ENCODE measurements at places on chromosomes 2 and 18. TPM values are rescaled to one million over a fixed set of nuclear protein-coding genes. Genes with fewer than 3 reads are reported as not detected.

- no peak for DNase-seq
Measured at GRCh38 chr2:13193075-13193474, 476.3 kb downstream of the TRIB2 start.

The FBXO36 gene
- total RNA-seq, result 1.2 TPM

GRCh38 chr2:104708967-104709366 is 144.9 kb upstream of the POU3F3 start:
- DNase-seq, result no peak

GRCh38 chr2:41764919-41765318 is 282.9 kb upstream of the PKDCC start:
- no peak for DNase-seq

GRCh38 chr2:113791697-113792590 is 35.5 kb upstream of the SLC35F5 start:
- no peak for DNase-seq

DNA sequence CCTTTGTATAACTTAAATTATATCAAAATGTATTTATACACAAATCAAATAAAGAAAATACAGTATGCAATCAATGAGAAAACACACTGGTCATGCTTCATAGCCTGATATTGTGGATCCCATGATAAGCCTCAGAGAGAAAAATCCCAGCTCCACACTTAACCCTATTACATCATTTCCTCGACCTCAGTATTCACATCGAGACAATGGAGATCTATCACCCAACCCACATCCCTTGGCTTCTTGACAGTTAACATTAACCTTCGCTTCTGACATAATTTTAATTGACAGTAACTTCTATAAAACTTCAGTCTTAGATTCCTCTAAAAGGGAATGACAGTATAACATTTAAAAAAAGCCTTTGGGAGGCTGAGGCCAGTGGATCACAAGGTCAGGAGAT is 11.6 kb downstream of the TMX3 start:
- peak; percentile 41 for DNase-seq

DNA sequence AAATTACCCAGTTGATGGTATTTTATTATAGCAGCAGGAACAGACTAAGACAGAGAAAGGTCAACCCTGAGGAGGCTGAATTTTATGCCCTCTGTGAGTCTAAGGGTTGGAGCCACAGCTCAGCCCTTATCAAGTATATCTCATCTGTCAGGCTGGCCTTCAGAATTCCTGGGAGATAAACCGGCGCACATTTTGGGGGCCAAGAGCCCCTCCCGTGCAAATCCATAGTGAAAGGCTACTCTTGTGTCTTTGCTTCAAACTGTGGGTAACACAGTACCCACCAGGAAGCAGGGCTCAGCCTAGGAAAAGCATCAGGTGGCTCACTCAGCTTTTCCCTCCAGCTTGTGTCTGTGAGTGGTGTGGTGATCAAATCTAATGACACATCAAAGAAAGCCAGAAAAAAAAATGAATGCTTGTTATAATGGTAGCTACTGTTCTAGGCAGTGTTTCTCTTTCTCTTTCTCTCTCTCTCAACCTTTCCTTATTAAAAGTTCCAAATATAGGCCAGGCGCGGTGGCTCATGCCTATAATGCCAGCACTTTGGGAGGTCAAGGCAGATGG is 25.0 kb upstream of the ASXL2 start:
- no peak for DNase-seq

DNA sequence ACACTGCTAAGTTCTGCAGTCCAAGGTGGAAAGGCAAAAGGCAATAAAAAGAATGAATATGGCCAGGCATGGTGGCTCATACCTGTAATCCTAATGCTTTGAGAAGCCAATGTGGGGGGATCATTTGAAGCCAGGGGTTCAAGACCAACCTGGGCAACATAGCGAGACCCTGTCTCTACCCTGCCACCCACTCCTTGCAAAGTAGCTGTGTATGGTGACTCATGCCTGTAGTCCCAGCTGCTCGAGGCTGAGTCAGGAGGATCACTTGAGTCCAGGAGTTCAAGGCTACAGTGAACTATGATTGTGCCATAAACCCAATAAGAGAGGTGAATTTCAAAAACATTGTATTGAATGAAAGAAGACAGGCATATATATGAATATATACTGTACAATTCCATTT is 2.4 kb downstream of the MYL12B start:
- DNase-seq, result no peak

The AGAP1 gene
- total RNA-seq, result 3.1 TPM

The RALBP1 gene
- total RNA-seq, result 69.5 TPM

- DNase-seq, result no peak
Measured at GRCh38 chr2:44789971-44790721, 151.4 kb upstream of the SIX3 start.

DNA sequence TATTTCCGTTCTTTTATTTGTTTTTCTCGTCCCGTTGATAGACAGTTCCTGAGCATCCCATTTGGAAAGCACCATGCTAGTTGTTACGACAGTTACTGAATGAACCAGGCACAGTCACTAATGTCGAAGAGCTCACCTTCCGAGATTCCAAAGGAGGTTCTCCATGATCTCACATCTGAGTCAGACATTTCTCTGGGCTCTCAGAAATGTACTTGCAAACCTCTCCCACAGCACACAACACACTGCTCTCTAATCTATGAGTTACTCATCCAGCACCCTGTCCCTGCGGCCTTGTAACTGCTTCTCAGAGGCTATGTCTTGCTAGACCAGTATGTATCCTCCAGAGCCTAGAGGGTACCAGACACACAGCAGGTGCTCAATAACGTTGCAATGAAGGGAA is 174.7 kb downstream of the DNER start:
- no peak for DNase-seq

DNA sequence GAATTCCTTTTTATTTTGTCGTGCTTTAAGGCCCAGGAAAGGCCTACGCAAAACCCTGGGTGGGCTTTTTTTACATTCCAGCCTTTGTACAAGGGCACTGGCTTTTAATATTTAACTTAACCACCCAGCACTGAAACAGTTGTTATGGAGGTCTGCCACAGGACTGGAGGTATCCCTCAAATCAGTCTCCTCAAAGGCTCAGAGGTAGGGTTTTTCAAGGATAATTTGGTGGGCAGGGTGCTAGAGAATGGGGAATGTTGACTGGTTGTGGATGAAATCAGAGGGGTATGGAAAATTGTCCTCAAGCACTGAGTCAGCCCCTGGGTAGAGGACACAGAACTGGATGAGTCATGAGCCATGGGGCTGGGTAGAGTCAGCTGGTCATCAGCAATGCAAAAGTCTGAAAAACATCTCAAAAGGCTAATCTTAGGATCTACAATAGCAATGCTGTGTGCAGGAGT is 443.1 kb downstream of the THSD7B start:
- no peak for DNase-seq

DNA sequence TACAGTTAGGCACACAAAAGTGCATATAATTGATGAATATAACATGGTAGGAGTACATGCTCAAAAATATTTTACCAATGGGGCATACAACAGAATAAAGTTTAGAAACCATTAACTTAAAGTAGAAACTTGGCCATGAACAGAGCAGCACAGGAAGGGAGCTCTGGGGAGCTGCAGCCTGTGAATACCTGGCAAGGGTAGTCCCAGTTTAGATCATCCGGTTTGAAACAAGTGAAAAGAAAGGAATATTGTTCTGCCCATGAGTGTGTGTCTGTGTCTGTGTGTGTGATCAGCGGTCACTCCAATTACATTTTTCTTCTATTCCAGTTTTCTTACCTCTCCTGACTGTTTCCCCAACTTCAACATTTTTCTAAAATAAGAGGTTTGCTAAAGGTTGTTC is 233.0 kb downstream of the ALK start:
- no peak for DNase-seq

DNA sequence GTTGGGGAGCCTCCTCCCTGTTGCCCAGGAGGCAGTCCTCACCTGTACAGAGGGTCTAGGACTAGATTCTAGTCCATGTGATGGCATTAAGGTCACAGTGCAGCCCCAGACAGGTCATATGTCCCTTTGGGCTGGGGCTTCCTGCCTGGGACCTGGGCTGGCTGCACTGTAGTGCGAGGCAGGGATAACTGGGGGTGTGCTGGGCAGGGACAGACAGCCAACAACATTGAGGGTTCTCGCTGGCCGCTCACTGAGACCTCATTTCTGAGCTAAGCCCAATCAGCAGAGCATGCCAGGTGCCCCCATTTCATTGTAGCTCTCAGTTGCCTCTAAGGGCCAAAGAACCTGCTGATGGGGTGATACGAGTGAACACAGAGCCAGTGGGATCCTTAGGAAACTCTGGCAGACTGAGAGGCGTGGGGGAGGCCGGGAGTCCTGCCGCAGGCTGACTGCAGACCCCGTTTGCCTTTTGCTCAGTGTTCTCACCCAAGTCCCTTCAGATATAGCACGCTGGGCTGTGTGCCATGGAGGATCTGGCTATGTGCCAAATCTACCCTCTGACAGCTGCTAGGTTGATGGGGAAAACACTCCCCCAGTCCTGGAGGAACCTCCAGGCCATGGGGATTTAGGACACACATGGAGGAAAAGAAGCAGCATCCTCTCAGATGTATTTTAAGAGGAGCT is 51.9 kb downstream of the DYSF start:
- no peak for DNase-seq

- no peak for DNase-seq
Measured at GRCh38 chr2:96683972-96684820, 41.6 kb downstream of the FER1L5 start.

DNA sequence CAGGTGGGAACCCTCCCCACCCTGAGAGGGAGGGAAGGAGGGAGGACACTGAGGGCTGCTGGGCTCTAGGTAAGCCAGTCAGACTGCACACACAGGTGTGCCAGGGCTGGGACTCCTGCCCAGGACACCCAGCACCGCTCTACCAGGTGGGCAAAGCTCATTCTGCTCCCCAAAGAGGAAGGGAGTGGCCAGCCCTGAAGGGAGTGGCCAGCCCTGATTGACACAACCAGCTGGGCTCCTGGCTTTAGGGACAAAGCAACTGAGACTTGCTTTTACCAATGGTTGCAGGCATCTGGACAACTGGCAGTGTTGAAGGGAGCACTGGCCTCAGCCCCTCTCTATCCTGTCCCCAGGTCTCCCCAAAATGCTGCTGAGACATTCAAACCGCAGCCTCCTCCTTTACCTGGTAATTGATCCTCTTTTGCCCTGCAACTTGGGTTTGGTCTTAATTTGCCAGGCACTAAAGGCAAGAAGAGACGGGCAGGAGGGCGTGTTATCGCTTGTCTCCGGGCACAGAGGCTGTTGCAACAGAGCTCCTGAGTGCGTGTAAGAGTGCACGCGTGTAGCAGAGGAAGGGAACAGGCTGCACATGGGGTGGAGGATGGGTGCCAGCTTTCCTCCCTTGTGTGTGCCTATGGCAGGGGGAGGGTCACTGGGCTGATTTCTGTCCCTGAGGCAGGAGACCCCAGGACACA is 14.5 kb upstream of the FOSL2 start:
- DNase-seq, result no peak

The RESP18 gene
- not detected for total RNA-seq

DNA sequence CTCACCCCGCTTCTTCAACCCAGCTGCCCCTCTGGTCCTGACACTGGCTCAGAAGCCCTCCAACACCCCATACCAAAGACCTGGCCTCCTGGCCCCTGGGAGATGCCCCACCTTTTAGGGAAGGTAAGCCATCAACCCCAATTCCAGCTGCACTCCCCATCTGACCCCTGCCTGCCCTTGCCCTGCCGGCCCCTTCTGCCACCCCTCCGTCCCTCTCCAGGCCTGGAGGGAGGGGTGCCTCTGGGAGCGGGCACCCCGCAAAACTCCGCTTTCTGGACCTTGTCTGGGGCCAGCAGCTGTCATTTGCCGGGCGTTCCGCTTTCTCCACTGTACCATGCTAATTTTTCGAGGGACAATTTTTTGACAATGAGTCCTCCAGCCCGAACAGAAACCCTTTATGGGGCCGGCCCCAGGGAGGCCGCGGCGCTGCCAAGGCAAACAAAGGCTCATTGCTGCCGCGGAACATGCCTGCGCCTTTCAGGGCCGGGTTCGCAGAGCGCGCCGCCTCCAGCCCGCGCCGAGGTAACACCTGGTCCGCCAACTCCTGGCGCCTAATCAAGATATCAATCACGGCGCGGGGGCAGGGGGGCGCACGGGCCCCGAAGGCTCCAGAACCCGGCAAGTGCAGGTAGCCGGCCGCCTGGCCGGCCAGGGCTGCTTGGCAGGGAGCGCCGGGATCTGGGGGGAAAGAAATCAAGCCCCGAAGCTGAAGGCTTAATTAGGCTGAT is 96.0 kb downstream of the INHBB start:
- no peak for DNase-seq

- DNase-seq, result no peak
Measured at GRCh38 chr2:188146888-188147287, 144.8 kb upstream of the GULP1 start.

- DNase-seq, result no peak
Measured at GRCh38 chr2:101111262-101111838, 39.8 kb downstream of the TBC1D8 start.

DNA sequence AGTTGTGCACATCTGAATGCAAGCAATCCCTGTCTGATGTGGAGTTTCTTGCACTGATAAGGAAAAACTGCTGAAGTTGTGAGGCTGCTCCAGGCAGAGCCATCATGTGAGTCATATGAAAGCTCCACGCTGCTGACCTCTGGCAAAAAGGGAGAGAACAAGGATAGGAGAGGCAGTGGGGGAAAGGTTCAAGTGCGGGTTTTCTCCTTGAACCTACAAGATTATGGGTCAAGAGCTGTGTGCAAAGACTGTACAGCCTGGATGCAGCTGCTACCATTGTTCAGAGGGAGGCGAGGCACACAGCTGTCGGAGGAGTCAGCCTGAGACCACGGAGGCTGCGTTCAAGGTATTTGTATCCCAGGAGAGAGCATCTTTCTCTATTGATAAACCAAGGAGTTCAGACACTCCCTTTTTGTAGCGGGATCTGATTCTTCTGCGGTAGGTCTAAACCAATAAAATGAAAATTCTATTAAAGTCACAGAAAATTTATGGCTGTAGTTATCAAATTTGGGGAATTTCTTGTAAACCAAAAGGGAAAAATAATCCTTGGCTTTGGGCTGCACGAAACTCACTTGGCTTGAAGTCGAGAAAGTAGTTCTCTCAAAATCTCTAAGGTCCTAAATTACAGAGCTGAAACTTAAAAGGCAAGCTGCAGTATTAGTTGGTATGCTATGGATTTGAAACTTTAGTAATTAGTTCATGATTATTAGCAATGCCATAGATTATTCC is at the start of gene CDK15:
Gene CDK15 (plus strand): TSS at position 96 of the 729 bp plus-strand sequence. CDS start 128 bp downstream, at position 224.
- no peak for DNase-seq

The DNPEP gene
- total RNA-seq, result 69.5 TPM

The TTLL4 gene
- total RNA-seq, result 5.4 TPM

DNA sequence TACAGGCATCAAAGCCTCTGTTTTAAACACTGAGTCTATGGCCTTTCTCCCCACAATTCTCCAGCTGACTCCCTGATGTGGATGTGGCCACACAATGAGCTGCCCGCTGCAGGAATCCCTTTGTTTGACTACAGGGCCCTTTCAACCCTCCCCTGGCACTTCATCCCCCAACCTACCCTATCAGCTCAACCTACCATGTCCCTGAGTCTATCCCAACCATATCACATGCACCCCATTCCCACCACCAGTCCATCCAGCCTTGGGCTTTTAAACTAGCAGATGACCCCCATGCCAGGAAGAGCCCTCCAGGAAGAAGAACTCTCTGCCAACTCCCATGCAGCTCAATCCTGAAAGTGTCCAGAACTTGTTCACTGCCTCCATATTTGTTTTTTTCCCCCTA is 46.9 kb upstream of the TEX51 start:
- DNase-seq, result no peak

Data from dermis microvascular lymphatic vessel endothelial cell (primary cell).